ENCODE measurements at places on chromosomes 11 and 22.

DNA sequence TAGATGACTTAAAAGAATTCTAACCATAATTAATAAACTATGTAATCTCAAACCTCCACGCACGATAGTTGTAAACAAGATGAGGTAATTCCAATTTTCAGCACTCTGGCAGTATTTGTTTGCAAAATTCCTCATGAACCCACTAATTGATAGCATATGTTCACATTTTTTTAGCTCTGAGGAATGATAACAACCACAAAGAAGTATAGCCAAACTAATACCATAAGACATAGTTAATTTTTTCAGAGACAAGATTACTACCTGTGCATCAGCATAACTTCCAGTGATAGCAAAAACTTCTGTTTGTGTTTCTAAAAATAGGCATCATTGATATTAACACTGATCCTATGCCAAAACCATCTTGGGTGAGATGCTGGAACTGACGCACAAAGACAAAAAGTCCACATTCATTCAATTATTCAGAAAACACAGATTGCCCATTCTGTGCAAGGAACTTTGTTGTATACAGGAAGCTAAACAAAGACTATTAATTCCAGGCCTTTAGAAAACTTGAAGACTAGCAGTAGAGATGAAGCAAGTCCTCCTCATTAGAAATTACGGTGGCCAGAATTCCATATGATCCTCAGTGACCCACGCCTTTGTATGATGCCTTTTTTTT is 57.7 kb downstream of the PDGFD start:
- no peak for DNase-seq

- no peak for DNase-seq
Measured at GRCh38 chr11:10544491-10545465, 3.8 kb upstream of the RNF141 start.

GRCh38 chr11:125930076-125930450 is 15.8 kb upstream of the VSIG10L2 start:
- DNase-seq = no peak

DNA sequence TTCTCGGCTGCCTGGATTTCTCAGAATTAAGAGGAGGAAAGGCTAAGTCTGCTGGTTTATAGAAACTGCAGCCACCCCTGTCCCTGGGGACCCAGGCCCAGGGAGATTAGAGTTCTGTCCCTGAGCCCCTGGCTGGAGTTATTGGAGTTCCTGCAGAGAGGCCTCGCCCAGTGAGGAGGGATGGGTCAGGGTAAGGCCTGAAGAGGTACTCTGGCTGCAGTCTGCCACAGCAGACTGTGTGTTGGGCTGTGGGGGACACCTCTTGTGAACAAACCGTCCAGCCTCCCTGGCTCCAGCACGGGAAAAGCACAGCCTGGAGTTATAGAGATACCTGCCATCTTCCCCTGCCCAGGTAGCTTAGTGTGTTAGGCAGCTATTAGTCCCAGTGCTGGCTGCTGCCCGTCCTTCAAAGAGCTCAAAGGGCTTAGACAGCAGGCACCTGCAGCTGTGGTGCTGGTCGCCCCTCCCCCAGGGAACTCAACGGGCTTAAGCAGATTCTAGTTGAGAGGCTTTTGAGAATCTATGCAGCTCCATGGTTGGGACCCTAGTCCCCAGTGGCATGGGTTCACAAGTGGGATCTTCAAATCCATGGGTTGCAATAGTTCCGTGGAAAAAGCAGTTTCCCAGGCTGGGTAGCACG is 36.6 kb upstream of the MUC15 start:
- no peak for DNase-seq

- peak; percentile 44 for DNase-seq
Measured at GRCh38 chr11:126115816-126116331, 53.2 kb upstream of the CDON start.

- no peak for DNase-seq
Measured at GRCh38 chr22:48785792-48786678, 1041.6 kb downstream of the BRD1 start.

- no peak for DNase-seq
Measured at GRCh38 chr11:57658023-57658361, 430 bp downstream of the CLP1 start.

DNA sequence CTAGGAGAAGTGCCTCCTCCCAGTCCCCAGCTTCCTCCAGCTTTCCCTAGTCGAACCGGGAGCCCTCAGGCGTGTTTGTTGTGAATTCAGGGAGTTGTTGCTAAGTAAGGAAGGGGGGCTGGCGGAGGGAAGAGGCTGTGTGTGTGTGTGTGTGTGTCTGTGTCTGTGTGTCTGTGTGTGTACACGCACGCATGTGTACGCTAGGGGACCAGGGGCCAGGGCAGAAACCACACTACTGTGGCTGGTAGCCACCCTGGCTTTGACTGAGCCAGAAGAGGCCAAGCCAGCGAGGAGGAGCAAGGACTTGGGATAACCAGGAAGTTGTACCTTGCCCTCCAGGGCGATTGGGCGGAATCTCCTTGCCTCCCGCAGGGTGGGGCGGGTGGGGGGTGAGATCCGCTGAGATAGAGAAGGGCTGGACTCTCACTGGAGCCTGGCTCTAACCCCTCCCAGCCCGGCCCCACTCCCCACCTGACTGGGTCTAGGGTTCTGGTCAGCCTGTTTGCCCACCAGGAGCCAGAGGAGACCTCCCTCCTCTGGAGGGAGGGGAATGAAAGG is 7.5 kb downstream of the BCL9L start:
- DNase-seq = no peak

DNA sequence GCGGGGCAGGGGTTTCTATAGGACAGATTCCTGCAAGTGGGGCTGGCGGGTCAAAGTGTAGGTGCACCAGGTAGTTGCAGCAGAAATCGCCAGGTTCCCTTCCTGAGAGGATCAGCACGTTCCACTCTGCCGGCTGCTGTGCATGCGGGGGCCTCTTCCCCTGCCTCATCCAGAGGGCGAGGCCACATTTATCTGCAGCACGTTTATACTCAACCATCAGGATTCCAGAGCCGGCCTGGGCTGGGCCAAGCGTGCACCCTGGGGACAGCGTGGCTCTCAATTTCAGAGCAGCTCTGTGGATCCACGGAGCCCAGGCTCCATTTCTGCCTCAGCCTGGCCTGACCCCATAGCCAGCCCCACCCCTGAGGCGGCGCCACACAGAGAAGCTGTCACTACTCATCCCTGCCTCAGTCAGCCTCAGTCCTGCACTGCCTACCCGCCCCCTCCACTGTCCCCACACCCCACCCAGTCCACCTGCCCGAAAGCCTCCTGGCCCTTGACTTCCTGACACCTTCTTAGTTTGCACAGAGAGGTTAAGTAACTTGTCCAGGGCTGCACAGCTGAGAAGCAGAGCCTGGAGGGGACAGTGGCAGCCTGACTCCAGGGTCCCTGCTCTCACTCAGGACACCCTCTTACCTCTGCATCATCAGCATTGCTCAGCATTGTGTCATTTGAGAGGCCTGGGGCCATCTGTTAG is 45.9 kb upstream of the RTL6 start:
- no peak for DNase-seq

DNA sequence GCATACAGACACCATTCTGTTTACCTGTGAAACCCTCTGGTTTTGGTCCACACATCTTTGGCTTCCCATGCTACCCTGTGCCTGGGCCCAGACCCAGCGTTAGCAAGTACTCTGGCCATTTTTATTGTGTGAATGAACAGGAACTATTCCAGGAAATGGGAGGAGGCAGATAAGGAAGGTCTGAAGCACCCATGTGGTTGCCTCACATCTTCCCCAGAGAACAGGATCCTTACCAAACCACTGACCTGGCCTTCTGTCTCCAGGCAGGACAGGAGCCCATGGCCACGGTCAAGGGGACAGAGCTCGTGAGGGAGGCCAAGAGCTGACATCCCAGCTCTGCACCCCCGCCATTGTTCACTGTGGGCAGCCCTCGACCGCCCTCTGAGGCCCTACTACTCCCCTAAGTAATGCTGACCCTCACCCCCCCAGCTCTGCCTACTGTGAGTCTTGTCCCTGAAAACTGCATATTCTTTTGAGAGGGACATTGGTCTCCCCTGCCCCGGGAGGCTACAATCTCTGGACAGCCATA is 97.7 kb upstream of the TP53I11 start:
- peak; percentile 43 for DNase-seq

- DNase-seq = no peak
Measured at GRCh38 chr11:66311470-66311964, 5.3 kb downstream of the CD248 start.

DNA sequence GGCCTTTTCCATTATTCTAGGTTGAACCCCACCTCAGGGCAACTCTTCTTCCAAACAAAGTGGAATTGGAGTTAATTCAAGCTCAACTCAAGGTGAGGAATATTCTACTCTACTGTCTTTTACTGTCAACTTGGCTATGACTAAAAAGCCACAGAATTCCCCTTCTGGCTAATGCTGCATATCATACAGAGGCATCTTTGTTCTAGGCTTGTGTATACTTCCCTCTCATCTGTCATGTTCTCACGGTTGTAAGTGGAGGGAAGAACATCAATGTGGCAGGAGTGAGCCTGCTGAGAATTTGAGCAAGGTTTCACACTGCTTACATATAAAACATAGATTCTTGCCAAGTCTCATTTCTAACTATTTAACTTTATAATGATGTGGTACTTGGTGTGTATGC is 921.4 kb upstream of the CNTN5 start:
- DNase-seq = no peak

- no peak for DNase-seq
Measured at GRCh38 chr22:44545773-44546172, 47.7 kb upstream of the RTL6 start.

DNA sequence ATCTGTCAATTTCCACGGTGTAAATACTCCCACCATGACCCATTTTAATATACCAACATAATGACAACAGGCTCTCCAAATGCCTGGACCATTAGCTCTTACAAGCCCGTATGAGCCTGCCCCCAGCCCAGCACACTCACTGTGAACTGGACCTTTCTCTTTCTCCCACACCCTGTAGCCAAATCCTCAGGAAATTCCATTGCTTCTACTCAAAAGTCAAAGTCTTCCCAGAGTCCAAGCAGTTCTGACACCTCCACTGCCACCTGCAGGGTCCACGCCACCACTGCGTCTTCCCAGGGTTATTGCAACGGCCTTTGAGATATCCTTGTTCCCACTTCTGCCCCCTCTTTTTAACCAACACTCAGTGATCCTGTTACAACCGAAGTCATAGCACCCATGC is 110.1 kb upstream of the ASPHD2 start:
- no peak for DNase-seq

- DNase-seq = no peak
Measured at GRCh38 chr11:97072420-97072819, 682.6 kb downstream of the JRKL start.

GRCh38 chr11:45145379-45146071 is 914 bp upstream of the PRDM11 start:
- DNase-seq = peak; percentile 26

DNA sequence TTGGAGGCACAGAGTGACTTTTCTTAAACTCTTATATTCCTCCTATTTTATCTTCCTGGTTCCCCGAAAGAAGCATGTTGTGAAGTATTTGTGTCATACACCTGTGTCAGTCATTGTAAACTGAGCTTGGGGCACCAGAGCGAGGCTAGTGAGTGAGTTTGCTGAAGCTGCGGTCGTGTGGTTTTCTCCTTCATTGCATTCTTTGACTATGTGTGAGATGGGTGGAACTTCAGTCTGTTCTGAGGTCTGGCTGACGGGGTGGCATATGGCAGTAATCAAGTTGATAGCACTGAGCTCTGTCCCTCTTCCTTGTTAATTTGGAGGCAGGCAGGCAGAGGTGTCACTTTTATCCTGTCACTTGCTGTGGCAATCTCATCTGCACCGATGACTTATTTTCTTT is 4.2 kb downstream of the VPS26B start:
- no peak for DNase-seq

All from SK-N-DZ (cell line).